CD4-positive, alpha-beta memory T cell (primary cell): ENCODE measurements at places on chromosomes 1 and 21.
A peak's percentile ranks its signal among the peaks of the same experiment; 100 is the strongest.

DNA sequence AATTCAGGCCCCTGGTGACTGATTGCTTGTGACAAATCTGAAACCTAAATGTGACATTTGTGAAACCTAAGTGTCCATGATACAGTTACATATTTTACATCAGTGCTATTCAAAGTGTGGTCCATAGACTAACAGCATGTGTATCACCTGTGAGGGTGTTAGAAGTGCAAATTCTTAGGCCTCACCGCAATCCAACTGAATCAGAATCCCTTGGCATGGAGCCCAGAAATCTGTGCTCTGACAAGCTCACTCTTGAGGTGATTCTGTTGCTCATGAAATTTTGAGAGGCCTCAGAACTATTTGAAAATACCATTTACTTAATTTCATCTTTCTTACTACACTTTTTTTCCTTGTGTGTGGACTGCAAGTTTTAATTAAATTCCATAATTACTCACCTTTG lies 587.9 kb downstream of the ADGRL2 start:
- no peak for DNase-seq

DNA sequence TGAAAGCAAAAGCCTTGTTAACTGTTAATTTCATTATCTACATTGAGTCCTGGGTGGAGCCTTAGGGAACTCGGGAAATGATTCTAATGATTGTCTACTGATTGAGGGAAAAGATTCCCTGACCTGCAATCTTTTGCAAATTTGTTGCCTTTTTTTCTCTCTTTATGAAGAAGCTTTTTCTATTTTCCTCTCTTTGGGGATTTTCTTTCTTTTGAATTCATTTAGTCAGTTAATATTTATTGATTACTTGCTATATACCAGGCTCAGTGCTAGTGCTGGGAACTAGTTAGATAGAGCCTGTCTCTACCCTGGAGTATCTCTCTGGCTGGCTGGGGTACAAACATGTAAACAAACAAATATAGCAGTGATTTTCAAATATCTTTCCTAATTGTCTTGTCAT lies 71.2 kb upstream of the CACYBP start:
- DNase-seq, result no peak

- DNase-seq, result no peak
Measured at GRCh38 chr1:234507626-234508387, 28.8 kb upstream of the TARBP1 start.

DNA sequence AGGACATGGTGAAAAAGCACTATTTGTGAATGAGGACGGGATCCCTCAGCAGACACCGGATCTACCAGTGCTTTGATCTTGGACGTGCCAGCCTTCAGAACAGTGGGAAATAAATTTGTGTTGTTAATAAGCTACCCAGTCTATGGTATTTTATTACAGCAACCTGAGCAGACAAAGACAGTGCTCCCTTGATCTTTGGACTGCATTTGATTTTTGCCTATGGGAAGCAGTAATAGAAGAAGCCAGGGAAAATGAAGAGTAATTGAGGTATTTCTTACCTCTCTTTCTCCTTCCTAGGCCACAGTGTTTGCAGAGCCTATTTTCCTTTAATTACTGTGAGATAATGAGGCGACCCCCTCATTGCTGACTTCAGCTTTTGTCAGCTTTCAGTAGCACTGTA lies 87.9 kb downstream of the PDE4B start:
- no peak for DNase-seq

GRCh38 chr1:89847191-89847729 lies 26.4 kb downstream of the LRRC8D start:
- DNase-seq, result no peak

DNA sequence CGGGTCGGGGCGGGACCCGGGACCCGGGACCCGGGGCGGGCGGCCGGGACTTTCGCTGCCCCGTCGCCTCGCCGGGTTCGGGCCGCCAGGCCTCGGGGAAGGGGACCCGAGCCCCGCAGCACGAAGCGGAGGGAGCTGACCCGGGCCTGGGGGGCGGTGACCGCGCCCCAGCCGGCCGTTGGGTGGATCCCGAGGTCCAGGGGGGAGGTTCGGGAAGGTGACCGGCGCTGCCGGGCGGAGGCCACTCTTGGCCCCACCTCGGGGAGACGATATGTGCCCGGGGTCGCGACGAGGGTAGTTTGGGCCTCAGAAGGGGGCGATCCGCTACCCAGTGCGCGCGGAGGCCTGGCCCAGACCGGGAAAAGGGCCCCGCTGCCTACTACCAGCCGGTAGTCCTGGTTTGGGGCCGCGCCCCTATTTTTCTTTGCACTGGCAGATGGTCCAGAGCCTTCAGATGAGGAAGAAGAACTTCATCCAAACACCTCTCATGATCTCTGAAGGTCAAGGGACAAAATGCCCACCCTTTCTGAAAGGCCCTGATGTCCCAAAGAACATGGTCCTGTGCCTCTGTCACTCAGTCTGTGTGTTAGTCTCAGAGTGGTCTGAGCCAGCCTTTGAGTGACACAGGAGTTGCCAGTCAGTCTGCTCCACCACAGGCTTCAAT lies 766 bp downstream of the AGO4 start:
- DNase-seq, result no peak

- no peak for DNase-seq
Measured at GRCh38 chr1:30877205-30877912, 31.2 kb downstream of the SDC3 start.

DNA sequence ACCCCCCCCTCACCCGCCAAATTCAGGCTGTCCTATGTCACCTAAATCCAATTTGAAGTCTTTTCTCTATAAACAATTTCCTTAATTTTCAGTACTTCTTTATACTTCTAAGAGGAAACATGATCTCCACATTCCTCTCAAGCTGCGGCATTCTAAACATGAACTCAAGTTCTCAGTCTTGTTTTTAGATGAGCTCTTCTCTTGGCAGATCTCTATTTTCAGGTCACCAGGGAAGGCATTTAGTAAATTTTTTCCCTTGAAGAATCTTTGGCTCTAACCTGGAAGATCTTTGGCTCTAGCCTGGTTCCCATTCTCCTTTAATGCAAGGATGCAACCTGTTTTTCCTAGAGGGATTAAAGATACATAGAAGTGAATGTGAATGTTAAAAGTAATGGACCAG lies 193.4 kb downstream of the ATG4C start:
- no peak for DNase-seq

- DNase-seq, result no peak
Measured at GRCh38 chr1:23362218-23362713, 7.4 kb downstream of the ZNF436 start.

- DNase-seq, result no peak
Measured at GRCh38 chr1:205794011-205794730, 18.8 kb downstream of the SLC41A1 start.

GRCh38 chr21:21096956-21097355 lies 98.7 kb downstream of the NCAM2 start:
- no peak for DNase-seq

GRCh38 chr1:206738370-206739366 lies 31.9 kb upstream of the IL19 start:
- DNase-seq, result no peak

DNA sequence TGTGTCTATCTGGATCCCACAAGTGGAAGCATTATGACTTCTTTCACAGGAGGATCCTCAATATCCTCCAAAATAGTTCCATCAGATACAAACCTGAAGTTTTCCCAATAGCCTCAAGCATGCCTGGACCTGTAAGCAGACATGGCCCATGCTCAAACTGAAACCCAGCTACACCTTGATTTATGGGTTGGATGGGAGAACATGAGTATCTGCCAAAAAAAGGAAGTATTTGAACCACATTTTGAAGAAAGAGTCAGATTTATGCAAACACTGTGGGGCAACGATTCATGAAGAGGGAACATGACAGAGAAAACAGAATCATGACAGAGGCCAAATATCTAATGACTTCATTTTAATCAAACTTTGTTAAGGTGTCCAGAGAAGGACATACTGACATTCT lies 351.0 kb upstream of the NFIA start:
- DNase-seq, result no peak

DNA sequence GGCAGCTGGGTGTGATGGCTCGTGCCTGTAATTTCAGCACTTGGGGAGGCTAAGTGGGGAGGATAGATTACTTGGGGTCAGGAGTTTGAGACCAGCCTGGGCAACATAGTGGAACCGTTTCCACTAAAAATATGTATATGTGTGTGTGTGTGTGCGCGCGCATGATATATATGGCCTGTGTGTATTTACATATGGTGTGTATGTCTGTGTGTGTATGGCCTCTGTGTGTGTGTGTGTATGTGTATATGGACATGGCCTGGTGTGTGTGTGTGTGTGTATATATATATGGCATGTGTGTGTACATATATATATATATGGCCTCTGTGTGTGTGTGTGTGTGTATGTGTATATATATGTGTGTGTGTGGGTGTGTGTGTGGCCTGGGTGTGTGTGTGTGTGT lies 16.0 kb upstream of the SLC2A7 start:
- DNase-seq, result no peak

DNA sequence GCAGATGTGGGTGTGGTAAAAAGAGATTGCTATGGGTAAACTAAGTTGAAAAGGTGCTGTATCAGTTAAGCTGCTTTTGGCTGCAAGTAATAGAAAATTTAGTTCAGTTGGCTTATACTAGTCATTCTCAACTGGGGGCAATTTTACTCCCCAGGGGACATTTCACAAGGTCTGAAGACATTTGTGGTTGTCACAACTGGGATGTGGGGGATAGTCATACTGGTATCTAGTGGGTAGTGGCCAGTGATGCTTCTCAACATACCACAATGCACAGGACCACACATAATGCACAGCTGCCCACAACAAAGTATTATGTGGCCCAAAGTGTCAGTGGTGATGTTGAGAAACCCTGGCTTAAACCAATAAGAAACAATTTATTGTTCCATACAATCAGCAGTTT lies 31.4 kb downstream of the SERTAD4 start:
- no peak for DNase-seq

DNA sequence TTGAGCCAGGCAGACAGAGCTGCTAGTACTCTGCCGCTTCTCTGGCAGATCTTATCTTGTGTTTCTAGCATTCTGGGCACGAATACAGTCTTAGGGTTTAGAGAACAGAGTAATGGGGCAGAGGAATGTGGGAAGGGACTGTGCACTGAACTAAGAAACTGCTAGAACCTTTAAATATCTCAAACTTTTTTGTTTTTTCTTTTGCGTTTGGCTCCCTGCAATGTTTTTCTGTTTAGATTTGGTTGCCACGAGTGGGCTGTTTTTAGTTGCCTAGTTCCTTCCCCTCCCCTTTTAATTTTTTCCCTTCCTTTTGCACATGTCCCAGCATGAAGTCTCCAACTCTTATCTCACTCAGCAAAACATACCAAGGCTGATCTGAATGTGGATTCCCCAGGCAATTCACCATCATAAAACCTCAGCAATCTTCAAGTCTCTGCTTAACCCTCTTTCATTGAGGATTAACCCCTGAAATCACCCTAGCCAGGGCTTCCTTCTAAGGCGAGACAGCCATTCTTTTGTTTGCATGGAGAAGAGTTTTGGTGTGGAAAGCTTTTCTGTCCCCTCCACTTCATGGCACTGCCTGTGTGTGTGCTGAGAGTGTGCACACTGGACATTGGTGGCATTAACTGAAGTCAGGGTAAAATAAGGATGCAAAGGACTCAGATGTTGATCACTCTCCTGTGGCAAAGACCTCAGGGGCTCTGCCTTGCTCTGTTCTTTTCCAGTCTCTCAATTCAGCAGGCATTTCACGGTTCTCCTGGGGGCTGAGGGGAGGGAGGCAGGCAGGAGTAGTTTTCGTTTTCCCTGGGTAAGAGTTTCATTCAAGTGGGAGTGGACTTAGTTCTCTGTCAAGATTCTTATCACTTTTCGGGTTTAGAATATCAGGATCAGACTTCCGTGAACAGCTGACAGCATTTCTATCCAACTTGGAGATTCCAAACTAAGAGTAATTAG lies 2.8 kb upstream of the ATF3 start:
- no peak for DNase-seq

GRCh38 chr21:46655230-46655629 lies 19.8 kb downstream of the PRMT2 start:
- no peak for DNase-seq

DNA sequence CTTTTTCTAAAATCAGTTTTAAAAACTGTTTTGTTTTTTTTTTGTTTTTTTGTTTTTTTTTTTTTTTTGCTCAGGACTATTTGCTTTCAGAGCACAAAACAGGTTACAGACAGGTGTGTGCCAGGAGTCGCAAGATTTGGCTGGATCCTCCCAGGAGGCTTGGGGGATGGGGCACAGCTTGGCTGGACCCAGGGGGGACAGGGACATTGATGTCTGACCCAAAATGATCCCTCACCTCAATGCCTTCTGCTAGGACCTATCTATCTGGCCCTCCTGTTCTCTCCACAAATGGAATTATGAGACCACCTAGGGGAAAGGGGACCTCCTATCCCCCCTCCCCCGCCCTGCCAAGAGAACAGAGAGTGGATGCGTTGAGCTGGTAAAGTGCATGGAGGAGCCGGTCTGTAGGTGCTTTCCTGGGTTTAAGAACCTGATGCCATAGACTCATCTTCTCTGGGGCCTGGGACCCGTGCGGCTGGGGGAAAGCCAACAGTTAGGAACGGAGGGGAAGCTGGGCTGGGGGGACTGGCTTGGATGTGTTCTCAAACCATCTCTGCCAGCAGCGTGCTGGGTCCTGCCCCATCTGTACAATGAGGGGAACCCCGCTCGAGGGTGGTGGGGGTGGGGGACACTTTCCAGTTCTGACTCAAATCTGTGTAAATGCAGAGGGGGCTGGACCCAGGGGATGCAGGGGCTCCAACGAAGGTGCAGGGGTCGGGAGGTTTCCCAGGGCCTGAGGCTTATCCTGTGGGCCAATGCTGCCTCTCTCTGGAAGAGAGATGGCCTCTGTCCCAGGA lies 28.9 kb downstream of the RUNX3 start:
- no peak for DNase-seq

- peak; percentile 42 for DNase-seq
Measured at GRCh38 chr21:38323721-38324531, 67.1 kb downstream of the KCNJ15 start.

- DNase-seq, result no peak
Measured at GRCh38 chr1:163874070-163874469, 552.3 kb downstream of the NUF2 start.

GRCh38 chr1:160863061-160863773 lies 530 bp upstream of the CD244 start:
- DNase-seq, result no peak

DNA sequence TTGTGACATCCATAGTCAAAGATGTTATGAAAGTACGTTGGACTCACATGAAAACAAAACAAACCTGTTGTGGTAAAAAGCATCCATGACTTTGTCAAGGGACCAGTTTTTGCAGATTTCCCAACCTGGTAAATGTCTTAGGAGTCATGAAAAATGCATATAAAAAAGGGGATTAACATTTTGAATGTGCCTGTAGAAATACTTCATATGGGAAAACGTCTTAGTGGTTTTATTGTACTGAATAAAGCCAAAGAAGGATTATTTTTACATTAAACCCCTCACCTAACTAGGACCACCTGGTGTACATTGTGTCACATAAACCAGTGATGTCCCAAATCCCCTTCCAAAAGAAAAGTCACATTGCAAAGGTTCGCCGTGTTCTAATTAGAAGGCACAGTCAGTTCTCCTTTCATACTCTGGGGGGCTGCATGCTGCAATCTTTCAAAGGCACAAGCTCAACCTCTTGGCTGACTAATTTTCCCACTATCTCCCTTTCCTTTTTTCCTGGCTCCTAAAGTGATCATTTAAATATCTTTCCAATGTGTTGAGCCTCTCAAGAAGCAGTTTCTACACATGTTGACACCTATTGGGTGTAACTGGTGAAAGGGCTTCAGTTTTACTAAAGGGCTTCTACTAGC lies 119.8 kb upstream of the SPAG17 start:
- DNase-seq, result no peak
